ENCODE measurements at places on chromosomes 12 and 14.

DNA sequence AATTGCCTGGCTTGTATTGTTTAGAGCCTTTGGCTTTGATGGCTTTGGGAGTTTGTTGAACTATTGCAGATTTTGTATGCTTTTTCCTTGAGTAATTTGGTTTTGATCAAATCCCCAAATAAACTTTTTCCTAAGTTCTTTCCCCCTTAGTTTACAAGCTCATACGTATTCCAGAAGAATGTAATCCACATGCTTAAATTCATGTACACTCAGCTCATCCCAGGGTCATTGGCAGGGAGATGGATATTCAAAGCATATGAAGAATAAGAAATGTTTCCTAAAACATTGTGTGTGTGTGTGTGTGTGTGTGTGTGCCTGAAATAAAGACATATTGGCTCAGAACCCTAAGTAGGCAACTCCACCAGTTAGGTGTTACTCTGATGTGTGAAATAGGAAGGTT lies 89.4 kb downstream of the TMEM30B start:
- no peak for DNase-seq

GRCh38 chr12:72338437-72338836 lies 66.3 kb downstream of the TRHDE start:
- DNase-seq = no peak

DNA sequence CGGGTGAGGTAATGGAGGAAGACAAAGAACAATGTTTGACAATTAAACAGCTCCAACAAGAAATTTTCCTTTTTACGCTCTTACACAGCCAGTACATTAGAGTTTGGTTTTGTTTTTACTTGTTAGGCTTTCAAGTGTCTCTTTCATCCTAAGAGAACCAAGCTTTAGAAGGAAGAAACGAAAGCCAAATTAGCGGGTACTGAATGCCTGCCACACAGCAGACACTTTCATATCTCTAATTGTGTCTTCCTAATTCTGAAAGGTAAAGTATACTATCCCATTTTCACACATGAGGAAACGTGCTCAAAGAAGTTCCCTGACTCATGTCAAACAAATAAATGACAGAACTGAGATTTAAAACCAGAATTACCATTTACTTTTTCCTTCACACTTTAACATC lies 65.0 kb downstream of the CDK17 start:
- DNase-seq = no peak

DNA sequence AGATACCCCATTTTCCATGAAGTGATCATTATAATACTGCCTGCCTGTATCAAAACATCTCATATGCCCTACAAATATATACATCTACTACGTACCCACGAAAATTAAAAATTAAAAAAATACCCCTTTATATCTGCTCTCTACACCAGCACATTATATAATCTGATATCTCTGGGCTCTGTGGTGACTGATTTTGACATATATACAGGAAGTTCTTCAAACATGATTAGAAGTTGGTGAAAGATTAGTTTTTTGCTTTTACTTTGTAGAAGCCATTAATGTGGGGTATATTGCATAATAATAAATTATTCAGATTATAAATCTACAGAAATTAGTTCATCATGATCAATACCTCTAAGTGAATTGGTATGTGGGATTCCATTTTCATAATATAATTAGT lies 126.7 kb upstream of the MDM1 start:
- no peak for DNase-seq

DNA sequence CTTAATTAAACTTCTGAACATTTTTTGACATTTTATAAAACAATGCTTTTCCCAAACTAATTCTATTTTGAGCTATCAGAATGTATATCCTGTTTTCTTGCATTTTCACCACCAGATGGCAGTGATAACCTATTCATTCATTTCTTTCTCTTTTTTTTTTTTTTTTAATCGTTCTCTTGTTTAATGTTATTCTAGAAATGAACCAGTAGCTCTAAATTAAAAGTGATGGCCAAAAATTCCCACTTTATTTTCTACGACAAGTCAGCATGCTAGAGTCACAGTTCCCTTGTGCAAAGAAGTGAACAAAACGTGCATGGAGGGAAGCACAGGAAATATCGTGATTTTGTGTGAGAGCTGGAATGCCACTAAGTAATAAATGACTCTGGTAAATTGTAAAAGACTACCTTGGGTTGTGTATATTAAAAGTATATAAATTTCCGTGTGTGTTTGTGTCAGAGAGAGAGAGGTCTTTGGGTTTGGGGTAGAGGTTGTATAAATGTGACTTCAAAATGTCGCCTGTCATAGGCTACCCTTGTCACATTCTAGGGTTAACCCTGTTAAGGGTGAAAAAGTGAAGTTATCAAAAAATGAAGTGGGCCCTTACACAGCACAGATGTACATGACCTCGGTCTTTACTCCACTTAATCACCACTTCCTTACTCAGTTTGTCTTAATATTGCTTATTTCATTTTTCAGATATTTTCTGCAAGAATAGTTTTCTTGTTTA lies 40.4 kb upstream of the LDHB start:
- no peak for DNase-seq

DNA sequence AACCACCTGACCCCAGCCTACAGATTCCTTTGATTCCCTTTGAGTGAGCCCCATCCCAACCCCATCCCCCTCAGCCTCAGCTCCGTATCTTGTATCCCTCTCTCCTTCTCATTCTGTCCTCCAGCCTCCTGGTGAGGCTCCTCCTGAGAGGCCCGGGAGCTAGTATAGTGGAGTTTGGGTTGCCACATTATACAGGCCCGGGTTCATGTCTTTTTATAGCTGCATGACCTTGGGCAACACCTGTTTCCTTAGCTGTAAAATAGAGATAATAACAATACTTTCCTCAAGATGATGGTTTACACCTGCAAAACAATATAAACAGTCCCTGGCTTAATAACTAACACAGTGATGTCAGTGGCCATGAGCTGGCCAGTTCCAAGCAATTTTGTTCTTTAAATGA lies 89.8 kb downstream of the STAB2 start:
- DNase-seq = no peak

GRCh38 chr14:53865711-53866110 lies 90.9 kb downstream of the BMP4 start:
- DNase-seq = no peak

- no peak for DNase-seq
These were observed 7.5 kb downstream of the CCDC60 start for GRCh38 chr12:119341988-119342387.

- DNase-seq = peak; percentile 22
These were observed 1.3 kb downstream of the LRRK2 start for GRCh38 chr12:40225984-40226602.

DNA sequence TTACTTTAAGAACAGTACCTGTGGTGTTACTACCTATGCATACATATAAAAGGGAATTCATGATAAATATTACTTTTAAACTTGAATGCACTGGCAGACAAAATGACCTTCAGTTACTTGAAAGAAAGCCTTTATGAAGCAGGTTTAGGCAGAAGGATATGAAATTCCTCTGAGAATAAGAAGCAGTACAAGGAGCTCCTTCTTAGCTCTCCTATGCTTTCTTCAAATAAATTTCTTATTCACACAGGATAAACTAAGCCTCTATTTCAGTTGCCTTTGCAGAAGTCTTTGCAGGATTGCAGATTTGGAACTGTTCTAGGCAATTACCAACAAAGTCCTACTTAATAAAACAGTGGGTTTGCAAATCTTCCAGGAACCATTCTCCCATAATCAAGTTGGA lies 1.0 kb downstream of the EPYC start:
- no peak for DNase-seq

DNA sequence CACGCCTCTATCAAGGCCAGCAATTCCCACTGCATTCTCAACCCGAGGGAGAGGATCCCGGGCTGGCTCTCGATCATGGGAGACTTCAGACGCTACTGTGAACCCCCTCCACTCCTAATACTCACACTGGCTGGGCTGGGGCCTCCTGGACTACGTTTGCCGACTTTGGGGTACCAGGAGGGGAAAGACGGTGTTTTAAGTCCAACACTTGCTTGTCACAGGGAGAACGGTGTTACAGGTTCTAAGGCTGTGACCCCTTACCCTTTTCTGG lies 463 bp downstream of the NACA start:
- DNase-seq = no peak

DNA sequence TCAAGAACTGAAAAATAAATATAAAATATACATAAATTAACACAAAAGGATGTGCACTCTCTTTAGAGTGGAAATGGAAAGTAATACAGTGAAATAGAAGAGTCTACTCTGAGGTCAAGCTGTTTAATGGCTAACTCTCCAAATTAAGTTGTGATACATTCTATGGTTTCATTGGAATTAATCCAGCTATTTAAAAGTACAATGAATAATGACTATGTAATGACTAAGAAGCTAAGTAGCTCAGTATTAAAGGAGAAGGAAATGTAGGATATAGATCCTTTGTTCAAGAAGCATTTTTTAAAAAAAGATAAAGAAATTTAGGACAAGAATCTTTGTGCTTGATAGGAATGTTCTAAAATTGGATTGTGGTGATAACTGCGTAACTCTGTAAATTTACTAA lies 85.3 kb downstream of the LRP6 start:
- DNase-seq = no peak

DNA sequence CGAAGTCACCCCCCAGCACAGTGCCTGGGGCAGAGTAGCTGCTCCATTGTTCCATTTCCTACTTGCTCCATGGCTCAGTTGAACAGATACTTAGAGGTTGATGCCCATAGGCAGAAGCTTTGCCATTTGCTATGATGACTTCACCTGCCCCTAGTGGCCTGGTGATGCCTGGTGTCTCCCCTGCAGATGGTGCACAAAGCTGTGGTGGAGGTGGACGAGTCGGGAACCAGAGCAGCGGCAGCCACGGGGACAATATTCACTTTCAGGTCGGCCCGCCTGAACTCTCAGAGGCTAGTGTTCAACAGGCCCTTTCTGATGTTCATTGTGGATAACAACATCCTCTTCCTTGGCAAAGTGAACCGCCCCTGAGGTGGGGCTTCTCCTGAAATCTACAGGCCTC lies 10.6 kb downstream of the SERPINA5 start:
- DNase-seq = no peak

- peak; percentile 81 for DNase-seq
These were observed 541.9 kb upstream of the SEL1L start for GRCh38 chr14:82075566-82075965.

GRCh38 chr14:70893062-70893845 lies 14.0 kb upstream of the PCNX1 start:
- no peak for DNase-seq

GRCh38 chr12:114679942-114680341 lies 4.0 kb downstream of the TBX3 start:
- no peak for DNase-seq

DNA sequence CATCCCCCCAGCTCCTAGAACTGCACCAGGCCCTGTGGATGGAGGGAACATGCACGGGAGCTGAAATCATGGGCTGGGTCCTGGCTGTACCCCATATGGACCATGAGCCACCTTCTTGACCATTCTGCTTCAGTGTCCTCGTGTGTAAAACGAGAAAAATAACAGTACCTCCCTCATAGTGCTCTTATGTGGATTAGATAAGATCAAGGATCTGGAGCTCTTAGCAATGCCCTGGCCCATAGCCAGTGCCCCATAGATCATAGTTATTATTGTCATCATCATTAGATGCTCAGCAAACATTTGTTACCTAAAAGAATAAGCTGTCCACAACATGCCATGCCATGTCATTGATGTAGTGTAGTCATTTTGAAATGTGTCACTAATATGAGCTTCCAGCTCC lies 71.3 kb downstream of the SYNE3 start:
- DNase-seq = no peak

GRCh38 chr12:132143336-132144071 lies 615 bp downstream of the DDX51 start:
- DNase-seq = no peak

GRCh38 chr14:64945431-64946178 lies 3.1 kb upstream of the GPX2 start:
- DNase-seq = no peak

GRCh38 chr12:113237748-113238147 lies 16.5 kb downstream of the TPCN1 start:
- peak; percentile 8 for DNase-seq

GRCh38 chr12:27280412-27280811 lies 36.3 kb downstream of the STK38L start:
- no peak for DNase-seq

- DNase-seq = no peak
These were observed 260.1 kb downstream of the C12orf75 start for GRCh38 chr12:105590571-105590970.

- no peak for DNase-seq
These were observed 81.6 kb upstream of the RERGL start for GRCh38 chr12:18171571-18171970.

DNA sequence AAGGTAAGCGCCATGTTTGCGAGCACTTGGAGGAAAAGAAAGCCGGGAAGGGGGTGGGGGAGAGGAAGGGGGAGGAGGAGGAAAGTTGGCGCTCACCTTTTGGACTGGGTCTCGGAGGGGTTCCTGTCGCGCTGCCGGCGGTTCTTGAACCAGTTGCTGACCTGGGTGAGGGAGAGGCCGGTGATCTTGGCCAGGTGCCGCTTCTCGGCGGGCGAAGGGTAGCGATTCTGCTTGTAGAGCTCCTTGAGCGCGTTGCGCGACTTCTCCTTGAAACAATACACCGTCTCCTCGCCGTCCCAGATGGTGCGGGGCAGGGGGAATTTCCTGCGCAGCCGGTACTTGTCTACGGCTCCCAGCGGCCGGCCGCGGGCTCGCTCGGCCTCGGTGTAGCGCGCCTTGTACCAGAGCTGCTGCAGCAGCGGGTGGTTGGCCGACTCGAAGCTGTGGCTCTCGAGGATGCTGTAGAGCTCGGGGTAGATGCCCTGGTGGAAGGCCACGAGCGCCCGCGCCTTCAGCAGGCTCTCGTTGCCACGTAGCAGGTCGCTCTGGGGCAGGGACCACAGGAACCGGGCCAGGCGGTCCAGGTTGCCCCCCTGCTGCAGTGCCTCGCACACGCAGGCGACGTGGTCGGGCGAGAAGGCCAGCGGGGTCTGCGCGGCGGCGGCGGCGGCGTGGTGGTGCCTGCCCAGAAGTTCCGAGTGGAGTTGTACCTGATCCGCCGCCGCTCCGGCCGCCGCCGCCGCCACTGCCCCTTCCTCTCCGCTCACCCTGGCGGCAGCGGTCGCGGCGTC lies 840 bp downstream of the SIX4 start:
- DNase-seq = peak; percentile 81

DNA sequence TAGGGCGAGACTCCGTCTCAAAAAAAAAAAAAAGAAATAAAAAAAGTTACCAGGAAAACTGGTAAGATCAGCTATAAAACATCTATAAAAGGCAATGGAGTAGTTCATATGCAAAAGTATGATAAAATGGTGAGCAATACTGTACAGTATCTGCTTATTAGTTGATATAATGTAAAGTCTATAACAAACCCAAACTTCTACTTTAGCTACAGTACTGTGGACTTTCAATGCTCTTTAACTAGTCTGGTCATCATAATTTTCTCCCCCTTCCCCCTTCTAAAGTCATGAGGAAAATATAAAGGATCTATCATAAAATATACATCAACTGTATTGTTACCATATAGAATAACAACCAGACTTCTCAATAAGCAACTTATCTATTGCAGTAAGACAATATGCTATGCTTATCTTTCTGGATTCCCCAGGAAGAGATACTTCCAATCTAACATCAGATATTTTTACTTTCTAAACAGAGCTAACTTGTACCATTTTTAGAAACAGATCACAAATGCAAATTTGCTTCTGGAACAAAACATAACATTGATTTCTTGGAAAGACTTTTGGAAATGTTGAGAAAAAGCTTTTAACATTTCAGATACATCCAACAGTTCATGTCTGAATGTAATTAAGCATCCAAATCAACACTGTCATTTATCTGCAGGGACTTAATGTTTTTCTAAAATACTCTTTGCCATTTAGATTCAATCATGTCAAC lies 43.8 kb downstream of the MDM2 start:
- DNase-seq = no peak

- peak; percentile 30 for DNase-seq
These were observed 53.1 kb downstream of the TMCC3 start for GRCh38 chr12:94597268-94597667.

All from stomach (tissue), 19 donors.